ENCODE measurements at places on chromosomes 5 and 9.
A peak's percentile ranks its signal among the peaks of the same experiment; 100 is the strongest.

GRCh38 chr9:115997923-115998322 is 155.7 kb upstream of the PAPPA start:
- no peak for DNase-seq

GRCh38 chr9:89358985-89359384 is 40.7 kb downstream of the SECISBP2 start:
- DNase-seq = peak; percentile 70

DNA sequence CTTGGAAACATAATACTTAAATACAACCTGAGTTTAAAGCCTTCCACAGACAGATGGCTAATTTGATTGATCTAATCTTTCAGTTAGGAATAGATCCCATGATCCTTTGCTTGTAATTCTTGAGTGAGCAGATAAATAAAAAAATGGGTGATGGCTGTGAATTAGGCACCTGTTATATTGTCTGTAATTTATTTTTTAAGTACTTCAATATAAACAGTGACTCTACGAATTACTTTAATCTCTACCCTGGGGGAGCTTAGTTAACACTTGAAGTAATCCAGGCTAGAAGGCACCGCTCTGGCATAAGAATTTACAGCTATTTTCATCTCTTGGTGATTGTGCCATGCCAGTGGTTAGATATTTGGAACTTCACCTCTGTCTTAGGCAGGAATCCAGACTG is 9.0 kb downstream of the EGFLAM start:
- no peak for DNase-seq

GRCh38 chr9:37324691-37325490 is 97.6 kb upstream of the GRHPR start:
- no peak for DNase-seq

DNA sequence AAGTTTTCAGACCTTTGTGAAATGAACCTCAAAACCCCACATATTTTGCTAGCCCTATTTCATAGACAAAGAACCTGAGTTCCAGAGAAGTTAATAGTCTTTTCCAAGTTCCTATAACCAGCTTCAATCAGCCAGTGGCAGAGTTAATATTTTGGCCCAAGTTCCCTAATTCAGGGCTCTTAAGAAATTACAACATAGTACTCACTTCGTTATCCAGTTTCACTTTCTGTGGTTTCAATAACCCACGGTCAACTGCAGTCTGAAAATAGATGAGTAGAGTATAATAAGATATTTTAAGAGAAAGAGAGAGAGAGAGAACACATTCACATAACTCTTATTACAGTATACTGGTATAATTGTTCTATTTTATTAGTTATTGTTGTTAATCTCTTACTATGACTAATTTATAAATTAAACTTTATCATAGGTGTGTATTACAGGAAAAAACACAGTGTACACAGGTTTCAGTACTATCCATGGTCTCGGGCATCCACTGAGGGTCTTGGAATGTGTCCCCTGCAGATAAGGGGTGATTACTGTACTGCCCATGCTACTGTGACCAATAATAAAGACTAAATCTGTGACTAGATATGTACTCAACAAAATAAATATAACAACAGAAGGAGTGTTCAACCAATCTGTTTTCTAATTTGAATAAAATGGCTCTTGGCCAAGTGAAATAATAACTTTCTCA is 9.3 kb upstream of the MYOT start:
- DNase-seq = no peak

GRCh38 chr5:145796318-145796717 is 38.8 kb downstream of the PRELID2 start:
- no peak for DNase-seq

- DNase-seq = no peak
Observed at GRCh38 chr5:43371821-43372220, 40.4 kb downstream of the CCL28 start.

GRCh38 chr5:57987552-57987951 is 472.3 kb downstream of the PLK2 start:
- DNase-seq = no peak

DNA sequence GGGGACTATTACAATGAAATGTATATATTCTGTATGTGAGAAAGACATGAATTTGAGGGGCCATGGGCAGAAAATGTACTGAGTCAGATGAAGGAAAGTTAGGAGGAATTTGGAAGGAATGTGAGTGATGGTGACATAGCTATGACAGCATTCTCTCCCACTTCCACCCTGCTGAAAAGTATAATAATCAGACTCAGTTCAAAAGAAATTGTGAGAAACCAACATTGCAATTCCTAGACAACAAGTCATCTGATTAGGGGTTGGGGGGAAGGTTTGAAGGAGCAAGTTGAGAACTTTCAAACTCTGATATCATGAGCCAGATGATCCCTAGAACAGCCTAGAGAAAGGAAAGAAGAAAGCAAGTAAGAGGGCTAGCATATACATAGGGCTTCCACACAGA is 370.6 kb downstream of the DMRTA1 start:
- no peak for DNase-seq

DNA sequence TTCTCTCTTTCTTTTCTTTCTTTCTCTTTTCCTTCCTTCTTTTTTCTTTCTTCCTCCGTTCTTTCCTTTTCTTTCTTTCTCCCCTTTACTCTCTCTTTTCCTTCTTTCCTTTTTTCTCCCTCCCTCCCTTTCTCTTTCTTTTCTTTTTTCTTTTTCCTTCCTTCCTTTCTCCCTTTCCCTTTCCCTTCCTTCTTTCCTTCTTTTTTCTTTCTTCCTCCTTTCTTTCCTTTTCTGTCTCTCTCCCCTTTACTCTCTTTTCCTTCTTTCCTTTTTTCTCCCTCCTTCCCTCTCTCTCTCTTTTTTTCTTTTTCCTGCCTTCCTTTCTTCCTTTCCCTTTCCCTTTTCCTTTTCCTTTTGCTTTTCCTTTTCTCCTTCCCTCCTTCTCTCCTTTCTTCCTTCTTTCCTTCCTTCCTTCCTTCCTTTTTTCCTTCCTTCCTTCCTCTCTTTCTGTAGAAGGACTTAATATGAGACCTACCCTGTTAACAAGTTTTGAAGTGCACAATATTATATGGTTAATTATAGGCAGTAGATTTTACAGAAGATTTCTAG is 142.7 kb upstream of the CD180 start:
- no peak for DNase-seq

DNA sequence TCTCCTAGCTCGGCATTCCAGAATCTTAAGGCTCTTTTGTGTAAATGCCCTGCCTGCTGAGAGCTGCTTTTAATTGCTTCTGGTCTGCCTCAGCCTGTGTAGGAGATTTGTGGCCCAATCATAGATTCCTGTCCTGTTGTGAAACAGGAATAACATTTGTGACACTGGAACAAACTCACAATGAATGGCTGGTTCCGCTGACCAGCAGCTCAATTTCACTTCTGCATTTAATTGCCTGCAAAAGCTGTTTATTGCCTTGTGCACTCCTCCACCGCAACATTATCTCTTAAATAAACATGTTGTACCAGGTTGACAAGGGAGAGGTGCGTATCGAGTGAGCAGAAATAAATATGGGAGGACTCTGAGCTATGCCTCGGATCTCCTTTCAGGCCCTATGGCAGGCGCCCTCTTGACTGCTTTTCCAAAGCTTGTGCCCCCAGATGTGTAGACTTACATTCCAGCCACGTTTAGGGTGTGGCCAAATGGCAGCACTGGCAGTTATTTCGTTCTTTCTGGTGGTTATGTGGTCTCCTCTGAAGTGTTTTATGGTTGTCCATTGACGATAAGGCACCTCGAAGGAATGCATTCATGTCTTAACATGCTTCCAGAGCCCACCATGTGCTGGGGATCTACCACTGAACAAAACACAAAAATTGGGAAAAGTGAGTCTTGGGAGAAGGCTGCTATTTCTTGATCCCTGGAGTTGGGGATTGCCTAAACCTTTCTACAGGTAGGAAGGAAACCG is 58.1 kb downstream of the DMRT1 start:
- no peak for DNase-seq

GRCh38 chr5:173065155-173065554 is 9.0 kb downstream of the CREBRF start:
- DNase-seq = no peak

GRCh38 chr9:36486933-36487481 is 85.7 kb upstream of the MELK start:
- DNase-seq = no peak

- no peak for DNase-seq
Observed at GRCh38 chr9:95266649-95267048, 50.9 kb downstream of the FANCC start.

DNA sequence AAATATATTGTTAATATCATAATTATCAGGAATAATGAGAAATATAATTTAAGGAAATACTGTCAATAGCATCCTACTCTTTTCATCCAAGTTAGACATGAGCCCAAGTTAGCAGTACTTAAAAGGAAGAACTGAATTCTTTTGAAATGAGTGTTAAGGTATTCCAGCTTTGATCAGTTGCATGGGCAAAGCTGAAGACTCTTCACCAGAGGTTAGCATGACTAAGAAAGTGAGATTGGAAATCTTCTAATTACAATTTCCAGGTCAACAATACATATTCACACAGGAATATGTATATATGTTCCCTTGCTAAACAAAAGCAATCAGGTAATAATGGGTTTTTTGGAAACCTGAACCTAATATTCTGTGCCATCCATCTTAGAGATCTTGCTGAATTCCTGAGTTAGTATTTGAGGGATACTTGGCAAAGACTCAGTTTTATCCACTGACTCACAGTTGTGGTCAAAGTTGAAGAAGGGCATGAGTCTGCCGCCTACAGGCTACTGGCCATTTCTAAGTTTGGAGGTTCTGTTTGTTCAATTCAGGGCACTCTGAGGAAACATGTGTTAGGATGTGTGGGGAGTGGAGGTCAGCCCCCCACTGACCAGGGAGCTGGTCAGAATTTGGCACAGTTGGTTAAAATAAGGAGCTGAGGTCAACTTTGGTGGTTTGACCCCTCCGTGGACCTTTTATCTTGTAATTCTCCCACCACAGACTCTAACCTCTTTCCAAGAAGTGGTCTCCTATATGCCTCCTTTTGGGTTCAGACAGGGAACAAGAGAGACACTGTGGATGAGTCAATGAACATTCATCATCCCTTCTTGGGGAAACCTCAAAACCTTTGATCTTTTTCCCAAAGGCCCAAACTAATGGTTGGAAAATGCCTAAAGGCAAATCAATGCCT is 118.3 kb downstream of the PIK3R1 start:
- no peak for DNase-seq

GRCh38 chr9:35636135-35636876 is 14.4 kb downstream of the SIT1 start:
- no peak for DNase-seq

GRCh38 chr9:126301985-126302603 is 24.5 kb upstream of the MVB12B start:
- no peak for DNase-seq

DNA sequence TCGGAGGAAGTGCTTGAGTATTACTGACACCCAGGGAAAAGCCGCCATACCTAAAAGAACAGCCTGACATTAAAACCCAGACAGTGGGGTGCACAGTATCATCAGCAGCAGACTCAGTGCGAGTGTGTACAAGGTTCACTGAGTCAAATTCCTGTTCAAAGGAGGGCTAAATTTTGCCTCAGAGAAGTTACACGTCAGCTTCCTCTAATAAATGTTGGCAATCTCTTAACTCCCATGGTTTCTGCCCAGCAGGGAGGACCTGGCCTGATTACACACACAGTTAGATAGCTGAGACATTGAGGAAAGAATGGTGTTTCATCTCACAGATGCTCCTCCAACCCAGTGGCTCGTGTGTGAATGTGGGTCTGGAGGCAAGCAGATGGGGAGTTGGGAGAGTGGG is 38.2 kb downstream of the NIPSNAP3B start:
- DNase-seq = no peak
